ENCODE measurements at places on chromosomes 5 and 9.

DNA sequence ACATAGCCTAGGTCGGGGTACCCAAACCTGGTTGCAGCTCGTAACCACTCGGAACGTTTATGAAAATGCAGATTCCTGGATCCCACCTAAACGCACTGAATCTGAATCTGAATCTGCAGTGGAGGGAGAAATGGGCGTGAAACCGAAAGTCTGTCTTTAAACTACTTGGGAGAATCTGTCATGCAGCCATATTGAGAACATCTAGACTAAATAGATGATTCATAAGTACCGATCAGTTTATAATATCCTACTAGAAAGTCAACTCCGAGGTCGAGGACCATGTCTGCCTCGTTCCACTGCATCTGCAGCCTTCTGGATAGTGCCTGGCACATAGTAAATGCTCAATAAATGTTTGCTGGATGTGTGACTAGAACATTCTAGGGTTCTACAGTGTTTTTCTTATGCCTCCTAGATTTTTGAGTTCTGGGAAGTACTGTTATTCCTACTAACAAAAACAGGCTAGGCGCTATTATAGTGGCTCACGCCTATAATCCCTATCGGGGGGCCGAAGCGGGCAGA lies 632 bp downstream of the COQ4 start:
- no peak for DNase-seq

GRCh38 chr5:12615141-12615820 lies 711.0 kb upstream of the CTNND2 start:
- no peak for DNase-seq

DNA sequence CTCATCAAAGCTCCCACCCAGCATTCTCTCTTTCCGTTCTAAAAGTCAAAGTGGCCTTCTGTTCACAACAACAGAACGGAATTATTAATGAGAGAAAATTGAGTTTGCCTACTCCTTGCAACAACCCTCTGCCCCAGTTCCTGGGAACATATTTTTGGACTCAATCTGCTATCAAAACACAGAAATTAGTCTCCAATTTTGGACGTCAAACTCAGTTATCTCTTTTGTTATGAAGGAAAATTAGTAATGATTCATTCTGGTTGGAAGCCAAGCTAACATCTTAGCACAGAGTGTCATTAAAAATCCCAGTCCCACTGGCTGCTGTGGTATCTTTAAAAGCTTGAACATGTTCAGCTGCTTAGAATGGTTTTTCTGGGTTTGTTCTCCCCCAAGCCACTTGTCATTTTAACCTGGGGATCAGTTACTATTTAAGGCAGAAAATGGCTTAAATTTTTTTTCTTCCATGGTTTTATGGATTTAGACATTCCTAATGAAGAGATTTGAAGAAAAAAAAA lies 343.2 kb downstream of the TRIM32 start:
- DNase-seq, result no peak

- no peak for DNase-seq
These were observed 255.5 kb downstream of the TRIM32 start for GRCh38 chr9:116942593-116943061.

DNA sequence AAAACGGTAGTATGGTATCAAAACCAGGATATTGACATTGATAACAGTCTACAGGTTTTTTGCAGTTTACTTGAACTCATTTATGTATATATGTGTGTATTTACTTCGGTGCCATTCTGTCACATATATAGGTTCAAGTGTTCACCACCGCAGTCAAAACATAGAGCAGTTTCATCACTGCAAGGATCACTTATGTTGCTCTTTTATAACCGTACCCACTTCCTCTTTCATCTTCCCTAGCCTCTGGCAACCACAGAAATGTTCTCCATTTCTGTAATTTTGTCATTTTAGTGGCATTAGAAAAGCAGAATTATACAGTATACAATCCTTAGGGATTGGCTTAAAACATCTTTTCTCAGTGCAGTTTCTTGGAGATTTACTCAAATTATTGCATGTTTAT lies 90.3 kb downstream of the SH3GL2 start:
- DNase-seq, result no peak

- DNase-seq, result no peak
These were observed 3.4 kb downstream of the PCDHGC5 start for GRCh38 chr5:141492168-141492885.
